ENCODE measurements at places on chromosomes 1 and 21. TPM values are rescaled to one million over a fixed set of nuclear protein-coding genes. Genes with fewer than 3 reads are reported as not detected.

GRCh38 chr1:186960861-186961260 is 132.1 kb downstream of the PLA2G4A start:
- DNase-seq = no peak

DNA sequence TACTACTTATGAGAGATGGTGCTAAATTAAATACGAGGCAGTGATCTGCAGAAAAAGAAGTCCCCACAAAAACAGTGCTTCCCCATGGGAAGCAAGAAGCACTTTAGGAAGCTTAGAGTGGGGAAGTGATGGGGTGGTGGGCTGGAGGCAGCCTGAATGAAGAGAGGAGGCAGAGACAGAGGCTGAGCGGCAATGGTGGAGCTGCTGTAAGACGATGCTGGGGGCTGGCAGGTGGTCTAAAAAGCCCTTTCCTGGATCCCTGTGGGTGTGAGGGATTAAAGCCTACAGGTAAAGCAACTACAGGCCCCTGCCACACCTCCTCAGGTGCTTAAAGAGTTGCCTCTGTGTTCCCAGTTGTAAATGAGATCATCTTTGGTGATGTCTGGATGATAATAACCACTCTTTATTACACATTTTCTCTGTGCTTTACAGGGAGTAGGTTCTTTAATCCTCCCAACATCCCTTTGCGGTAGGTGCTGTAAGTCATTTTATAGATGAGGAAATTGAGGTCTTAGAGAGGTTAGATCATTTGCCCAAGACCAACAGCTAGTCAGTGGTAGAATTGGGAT is 39.2 kb downstream of the CNN3 start:
- DNase-seq = no peak

GRCh38 chr1:53391296-53391695 is 63.4 kb upstream of the LRP8 start:
- no peak for DNase-seq

DNA sequence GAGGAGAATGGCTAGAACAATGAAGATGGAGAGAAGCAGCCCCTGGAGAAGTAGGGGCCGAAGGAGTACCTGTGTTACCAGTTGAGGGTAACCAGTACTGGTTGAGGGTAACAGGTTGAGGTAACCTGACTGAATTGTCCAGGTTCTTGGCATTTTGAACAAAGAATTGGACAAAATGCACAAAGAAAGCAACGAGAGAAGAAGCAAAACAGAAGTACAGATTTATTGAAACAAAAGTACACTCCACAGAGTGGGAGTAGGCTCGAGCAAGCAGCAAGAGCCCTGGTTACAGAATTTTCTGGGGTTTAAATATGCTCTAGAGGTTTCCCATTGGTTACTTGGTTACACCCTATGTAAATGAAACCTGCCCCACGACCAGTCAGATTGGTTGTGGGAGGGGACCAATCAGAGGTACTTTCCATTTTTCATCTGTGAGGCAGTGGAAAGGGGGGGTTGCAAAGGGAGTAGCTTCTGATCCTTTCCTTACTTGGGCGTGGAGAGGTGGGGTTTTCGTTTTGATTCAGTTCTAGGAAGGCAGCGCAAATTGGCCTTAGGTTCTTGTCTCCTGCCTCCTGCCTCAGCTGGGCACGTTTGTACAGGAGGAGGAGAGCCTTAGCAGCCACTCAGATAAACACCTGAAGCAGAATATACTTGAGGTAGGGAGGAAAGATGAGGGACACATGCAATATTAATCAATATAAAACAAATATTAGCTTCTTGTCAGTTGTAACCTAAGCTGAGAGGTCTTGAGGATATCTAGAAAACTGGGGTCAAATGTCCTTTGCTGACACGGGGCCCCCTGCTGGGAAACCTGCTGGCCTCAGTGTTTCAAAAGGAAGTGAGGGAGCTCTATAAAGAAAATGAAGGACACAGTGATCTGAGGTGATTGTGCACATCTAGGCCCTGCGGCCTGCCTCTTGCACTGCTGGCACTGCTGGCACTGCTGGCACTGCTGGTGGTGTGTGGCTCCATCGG is 14.3 kb upstream of the LSM10 start:
- no peak for DNase-seq

DNA sequence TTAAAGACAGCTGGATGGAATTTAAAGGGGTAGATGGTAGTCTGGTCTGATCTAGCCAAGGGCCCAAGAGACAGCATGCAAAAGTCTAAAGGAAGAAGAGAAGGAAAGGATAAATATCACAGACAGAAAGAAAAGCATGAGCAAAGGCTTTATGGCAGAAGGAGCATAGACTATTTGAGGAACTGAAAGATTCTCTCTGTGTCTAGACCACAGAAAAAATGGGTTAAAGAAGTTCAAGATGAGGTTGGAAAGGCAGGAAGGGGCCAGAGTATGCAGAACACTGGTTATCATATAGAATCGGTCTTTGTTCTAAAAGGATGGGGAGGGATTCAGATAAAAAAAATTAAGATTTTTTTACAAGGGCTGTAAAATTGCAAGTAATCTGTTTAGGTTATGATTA is 136.8 kb upstream of the SGIP1 start:
- DNase-seq = no peak

GRCh38 chr1:38097284-38097898 is 50.8 kb upstream of the POU3F1 start:
- no peak for DNase-seq

- DNase-seq = peak; percentile 50
Measured at GRCh38 chr1:179809506-179810366, 66.6 kb downstream of the FAM163A start.

GRCh38 chr1:7171574-7171973 is 386.3 kb downstream of the CAMTA1 start:
- DNase-seq = no peak

GRCh38 chr1:156797212-156797871 is 19.3 kb downstream of the SH2D2A start:
- DNase-seq = no peak

- no peak for DNase-seq
Measured at GRCh38 chr1:234645964-234646363, 36.0 kb upstream of the IRF2BP2 start.

DNA sequence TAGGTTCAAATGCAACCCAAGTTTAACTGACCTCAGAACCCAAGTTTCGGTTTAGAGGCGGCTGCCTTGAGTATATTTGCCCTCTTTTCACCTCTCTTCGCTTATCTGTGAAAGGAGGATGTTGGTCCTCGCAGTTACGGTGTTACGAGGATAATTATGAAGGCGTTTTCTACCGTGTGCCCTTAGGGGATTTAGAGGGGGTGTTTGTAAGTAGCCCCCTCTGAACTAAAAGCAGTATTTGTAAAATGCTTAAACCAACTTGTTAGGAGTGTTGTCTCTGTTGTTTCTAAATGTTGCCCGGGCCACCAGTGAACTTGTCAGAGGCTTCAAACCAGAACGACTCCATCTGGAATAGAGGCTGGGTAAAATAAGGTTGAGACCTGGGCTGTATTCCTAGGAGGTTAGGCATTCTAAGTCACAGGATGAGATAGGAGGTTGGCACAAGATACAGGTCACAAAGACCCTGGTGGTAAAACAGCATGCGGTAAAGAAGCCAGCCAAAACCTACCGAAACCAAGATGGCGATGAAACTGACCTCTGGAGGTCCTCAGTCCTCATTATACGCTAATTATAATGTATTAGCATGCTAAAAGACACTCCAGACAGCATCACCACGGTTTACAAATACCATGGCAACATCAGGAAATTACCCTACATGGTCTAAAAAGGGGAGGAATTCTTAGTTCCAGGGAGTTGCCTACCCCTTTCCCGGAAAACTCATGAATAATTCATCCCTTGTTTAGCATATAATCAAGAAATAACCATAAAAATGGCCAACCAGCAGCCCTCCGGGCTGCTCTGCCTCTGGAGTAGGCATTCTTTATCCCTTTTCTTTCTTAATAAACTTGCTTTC is 1.0 kb upstream of the PSRC1 start:
- no peak for DNase-seq

Gene AK5
- 1.0 TPM for total RNA-seq

Gene NTRK1
- 1.0 TPM for total RNA-seq

Gene SPOCD1
- total RNA-seq = not detected

Gene FMO4
- total RNA-seq = 5.4 TPM

Measured in left ventricle myocardium inferior (tissue), 1 donor.